Fibroblast of skin of scalp (primary cell): ENCODE measurements at places on chromosomes 11 and 22.

- peak; percentile 12 for DNase-seq
Observed at GRCh38 chr11:84922212-84922805, 704.8 kb downstream of the DLG2 start.

DNA sequence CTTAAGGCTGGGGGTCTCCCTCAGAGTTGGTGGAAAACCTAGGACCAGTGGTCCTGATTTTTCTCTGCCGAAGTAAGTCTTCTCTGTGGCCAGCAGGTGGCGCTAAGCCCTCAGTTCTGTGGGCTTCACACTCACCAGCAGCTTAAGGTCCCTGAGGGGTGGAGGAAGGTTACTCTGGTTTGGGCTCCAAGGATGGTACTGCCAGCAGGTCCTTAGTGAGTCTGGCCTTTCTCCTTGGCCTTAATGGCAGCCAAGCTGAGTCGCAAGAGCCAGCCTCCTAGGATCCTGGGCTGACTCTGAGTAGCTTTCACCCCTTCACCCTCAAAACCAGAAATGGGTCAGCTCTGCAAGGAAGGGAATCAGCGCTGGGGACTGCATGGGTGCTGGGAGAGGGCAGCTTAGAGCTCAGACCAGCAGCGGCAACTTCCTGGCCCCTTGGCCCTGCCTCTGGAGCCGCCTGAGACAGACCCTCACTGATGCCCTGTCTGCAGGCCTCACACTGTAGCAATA lies 4.4 kb downstream of the KCNJ11 start:
- DNase-seq: peak; percentile 81

- DNase-seq: no peak
Observed at GRCh38 chr11:62805961-62806441, 761 bp upstream of the NXF1 start.

- DNase-seq: peak; percentile 58
Observed at GRCh38 chr11:13126430-13126829, 117.3 kb downstream of the RASSF10 start.

DNA sequence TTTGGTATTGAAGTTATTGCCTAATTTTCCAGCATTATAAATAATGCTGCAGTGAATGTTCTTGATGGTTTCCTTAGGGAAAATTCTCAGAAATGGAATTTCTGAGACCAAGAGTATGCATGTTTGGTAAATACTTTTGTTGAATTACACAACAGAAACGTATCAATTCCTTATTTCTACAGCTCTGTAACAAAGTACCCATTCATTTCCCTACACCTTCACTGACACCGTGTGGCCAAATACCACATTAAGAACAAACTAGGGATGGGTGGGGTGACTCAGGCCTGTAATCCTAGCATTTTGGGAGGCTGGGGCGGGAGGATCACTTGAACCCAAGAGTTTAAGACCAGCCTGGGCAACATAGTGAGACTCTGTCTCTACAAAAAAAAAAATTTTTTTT lies 21.8 kb downstream of the MCAM start:
- DNase-seq: peak; percentile 18

DNA sequence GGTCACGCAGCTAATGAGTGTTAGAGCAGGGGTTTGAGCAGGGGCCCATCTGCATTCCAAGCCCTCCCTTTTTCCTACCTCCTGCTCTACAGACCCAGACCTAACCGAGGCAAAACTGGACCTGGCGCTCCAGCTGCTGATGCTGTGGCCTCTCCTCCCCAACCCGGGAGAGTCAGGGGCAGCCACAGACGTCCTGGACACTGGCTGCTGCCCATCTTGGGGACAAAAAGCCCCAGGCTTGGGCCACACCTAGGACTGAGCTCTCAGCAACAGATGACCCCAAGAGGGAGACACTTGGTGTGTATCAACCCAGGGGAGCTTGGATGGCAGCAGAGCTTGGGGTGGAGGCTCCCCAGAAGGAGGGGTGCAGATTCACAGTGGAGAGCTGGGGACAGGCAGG lies 172.6 kb downstream of the ST3GAL4 start:
- DNase-seq: no peak
